ENCODE measurements at places on chromosomes 12 and 14.

DNA sequence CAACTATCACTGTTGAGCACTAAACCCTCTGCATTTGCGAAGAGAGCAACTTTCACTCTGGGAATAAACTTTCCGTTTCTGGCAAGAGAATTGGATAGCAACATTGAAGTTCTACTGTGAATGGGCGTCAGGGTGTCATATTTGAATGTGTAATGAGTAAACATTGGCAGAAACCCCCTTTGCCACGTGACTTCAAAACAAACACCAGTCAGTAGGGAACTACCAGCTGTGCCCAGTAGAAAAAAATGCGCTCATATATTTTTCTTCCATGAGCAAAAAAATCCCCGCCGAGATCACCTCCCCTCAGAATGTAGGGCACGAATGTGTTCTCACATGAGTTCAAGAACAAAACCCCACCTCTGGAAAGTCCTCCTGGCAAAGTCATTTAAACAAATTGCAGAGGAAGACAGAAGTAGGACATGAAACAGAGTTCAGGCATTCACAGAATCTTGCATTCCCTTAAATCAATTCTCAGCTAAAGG lies 80.6 kb downstream of the BTG1 start:
- DNase-seq = peak; percentile 25

DNA sequence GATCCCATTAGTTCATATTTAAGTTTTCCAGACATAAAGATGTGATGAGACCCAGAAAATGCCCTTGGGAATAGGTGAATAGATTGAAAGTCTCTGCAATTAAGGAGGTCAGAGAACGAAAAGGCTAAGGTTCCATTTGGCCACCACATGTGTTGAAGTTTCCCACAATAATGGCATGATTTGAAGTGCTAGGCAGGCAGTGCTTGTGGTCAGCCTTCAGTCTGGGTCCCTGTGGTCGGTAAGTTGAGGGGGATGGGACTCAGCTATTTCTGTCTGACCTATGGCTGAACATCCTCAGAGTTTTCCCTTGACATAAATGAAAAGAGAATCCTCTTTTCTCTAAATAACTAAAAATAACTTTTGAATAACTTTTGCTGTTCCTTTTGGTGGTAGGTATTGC lies 92.4 kb downstream of the PELI2 start:
- DNase-seq = no peak

DNA sequence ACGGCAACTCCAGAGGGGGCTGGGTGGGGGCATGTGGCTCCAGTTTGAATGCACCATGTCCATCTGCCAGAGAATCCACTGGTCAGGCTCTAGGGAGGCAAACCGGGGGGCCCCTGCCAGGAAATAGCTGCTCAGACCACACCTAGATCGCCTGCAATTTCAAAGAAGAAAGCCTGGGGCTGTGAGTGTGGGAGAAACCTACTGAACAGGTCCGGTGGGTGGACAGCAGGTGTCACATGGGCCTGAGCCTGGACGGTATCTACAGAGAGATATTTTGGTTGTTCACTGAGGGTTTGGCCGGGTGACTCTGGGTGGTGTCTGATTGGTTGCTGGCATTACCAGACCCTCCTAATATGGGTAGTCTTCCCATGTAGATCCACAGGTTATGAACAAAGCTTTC lies 32.0 kb downstream of the DAO start:
- DNase-seq = no peak

- no peak for DNase-seq
Observed at GRCh38 chr12:5102261-5102789, 58.6 kb downstream of the KCNA5 start.

- no peak for DNase-seq
Observed at GRCh38 chr12:98256830-98257229, 258.6 kb upstream of the TMPO start.

- DNase-seq = no peak
Observed at GRCh38 chr12:68904351-68904962, 28.5 kb downstream of the CPM start.

DNA sequence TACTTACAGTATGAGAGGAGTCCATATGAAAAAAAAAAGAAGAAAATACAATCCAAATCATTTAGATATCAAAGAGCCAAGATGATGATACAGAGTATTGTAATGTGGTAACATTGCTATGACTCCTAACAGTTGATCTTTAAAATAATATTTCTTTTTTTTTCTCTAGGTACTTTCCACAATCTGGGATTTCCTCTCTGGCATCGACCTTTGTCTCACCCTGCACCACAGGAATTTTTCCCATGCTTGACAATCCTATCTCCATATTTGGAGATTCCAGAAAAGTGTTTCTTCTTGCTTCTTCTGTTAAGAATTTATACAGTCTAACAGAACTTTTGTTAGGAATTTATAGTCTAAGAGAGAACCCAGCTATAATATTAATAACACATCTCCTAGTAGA lies 184.4 kb downstream of the ITPR2 start:
- no peak for DNase-seq

- DNase-seq = no peak
Observed at GRCh38 chr12:13211191-13211858, 14.8 kb downstream of the EMP1 start.

GRCh38 chr12:127343940-127344339 lies 923.0 kb upstream of the TMEM132C start:
- DNase-seq = no peak

DNA sequence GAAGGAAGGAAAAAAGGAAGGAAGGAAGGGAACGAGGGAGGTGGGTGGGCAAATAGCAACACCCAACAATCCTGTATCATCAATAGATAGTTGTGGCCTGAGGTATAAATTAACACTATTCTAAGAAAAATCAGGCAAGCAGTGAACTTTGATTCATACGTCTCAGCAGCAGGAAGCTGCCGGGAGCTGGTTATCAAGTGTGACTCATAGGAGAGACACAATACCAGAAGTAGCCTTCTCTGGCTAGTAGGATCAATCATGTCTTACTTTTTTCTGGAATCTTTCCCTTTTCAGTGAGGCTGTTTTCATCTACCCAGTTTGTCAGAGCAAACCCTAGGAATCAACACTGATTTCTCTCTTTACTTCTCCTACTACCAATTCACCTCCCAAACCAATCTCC lies 780.5 kb downstream of the NRXN3 start:
- no peak for DNase-seq

DNA sequence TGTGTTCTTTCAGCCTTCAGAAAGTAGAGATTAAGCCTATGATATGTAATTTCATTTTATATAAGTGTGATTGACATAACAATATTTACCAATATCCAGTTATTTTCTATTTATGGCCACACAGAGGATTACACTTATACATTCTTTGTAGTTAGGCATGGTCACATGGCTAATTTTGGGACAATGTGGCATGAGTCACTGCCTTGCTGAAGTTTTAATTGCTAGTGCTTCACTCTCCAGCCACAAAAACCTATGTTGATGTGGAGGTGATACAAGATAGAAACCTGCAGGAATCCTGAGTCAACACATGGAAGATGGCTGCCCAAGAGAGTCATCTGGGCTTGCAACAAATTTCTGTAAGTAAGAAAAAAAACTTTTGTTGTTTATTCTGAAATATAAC lies 17.0 kb downstream of the CLEC14A start:
- no peak for DNase-seq

- DNase-seq = no peak
Observed at GRCh38 chr12:29499235-29499634, 1.7 kb upstream of the OVCH1 start.

DNA sequence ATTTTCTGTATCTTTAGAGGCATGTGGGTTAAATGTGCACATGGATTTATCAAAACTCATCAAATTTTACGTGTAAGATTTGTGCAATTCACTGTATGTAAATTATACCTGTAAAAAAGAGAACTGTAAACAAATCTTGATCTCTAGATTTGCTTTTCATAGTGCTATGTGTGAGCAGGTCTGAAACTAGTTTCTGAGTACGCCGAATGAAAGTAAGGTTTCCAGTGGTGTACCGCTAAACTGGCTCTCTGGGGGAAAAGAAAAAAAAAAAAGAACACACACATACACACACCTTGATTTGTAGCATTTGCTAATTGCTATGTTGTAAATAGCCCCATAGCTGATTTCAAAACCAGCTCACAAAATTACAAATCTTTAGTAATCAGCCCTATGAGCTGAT lies 8.6 kb upstream of the SLC41A2 start:
- DNase-seq = no peak

DNA sequence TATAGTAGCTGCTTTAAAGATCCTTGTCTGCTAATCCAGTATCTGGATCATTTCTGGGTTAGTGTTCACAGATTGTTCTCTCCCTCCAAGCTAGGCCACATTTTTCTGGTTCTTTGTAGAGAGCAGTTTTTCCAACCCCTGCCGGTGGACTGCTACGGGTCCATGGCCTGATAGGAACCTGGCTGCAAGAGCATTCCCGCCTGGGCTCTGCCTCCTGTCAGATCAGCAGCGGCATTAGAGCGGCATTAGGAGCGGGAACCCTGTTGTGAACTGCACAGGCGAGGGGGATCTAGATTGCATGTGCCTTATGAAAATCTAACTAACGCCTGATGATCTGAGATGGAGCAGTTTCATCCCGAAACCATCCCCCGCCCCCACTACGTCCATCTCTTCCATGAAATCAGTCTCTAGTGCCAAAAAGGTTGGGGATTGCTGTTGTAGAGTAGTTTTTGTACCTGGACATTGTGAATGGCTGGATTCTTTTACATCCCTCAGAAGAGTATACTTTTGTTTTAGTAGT lies 50.4 kb downstream of the MYRFL start:
- DNase-seq = no peak

GRCh38 chr14:38605193-38606114 lies 349.6 kb upstream of the CLEC14A start:
- DNase-seq = no peak

- DNase-seq = no peak
Observed at GRCh38 chr14:91893669-91894068, 26.3 kb upstream of the TC2N start.

DNA sequence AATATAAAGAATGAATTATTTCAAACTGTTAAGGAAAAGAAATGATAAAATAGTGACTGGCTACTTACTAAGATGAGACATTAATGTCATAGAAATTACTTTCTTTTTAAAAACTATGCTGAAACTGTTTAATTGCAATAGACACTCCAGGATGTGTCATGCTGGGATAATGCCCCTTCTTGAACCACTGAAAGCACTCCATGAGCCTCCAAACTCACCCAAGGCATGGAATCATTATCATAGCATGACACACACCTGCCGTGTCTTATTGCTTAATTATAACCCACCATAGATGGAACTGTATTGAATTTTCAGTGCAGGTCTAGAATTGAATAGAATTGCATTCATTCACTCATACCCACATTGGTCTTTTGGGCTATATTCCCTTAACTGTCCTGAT lies 4.3 kb downstream of the MBIP start:
- no peak for DNase-seq
